ENCODE measurements at places on chromosomes 5 and 9.

- DNase-seq, result peak; percentile 64
Observed at GRCh38 chr9:6889868-6890267, 132.1 kb downstream of the KDM4C start.

DNA sequence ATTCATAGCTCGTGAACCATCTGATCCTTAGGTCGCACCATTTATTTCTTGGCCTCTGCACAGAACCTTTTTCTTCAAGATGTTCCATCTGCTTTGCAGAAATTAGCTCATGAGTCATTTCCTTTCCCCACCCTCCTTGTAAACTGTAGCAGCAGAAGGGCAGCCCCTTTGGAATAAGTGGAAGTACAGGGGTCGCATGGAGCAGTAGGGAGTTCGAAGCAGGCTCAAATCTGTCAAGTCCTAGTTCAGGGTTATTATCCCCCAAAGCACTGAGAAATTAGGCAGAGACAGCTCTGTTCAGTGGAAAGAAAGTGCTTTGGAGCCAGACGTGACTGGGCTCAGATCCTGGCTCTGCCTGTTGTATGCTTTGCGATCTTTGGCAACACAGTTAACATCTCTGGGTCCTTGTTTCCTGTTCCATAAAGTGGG is 84.2 kb downstream of the SGCD start:
- no peak for DNase-seq

DNA sequence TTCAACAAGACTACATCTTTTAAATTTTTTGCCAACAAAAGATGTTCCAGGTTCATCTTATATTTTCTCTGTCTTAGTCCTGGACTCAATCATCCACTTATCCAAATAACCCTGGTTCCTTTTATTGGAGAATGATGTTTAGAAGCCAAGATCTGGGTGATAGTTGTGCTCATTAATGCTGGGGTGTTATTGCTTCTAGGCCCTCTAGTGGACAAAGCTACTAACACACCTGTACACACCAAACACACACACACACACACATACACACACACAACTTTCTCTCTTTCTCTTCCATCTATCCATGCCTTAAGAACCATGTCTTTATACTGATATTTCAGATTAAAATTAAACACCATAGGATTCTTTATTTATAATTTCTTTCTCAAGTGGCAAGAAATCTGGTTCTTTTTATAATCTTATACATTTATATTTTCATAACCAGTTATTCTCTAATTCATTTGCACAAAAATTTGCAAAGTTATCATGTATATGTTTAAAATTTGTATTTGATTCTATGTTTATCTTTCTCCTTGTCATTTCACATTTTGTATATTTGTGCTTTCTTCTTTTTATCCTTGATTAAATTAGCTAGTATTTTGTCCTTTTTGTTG is 179.1 kb upstream of the SMIM23 start:
- DNase-seq, result no peak

GRCh38 chr5:91176288-91177016 is 206.7 kb downstream of the ARRDC3 start:
- no peak for DNase-seq

DNA sequence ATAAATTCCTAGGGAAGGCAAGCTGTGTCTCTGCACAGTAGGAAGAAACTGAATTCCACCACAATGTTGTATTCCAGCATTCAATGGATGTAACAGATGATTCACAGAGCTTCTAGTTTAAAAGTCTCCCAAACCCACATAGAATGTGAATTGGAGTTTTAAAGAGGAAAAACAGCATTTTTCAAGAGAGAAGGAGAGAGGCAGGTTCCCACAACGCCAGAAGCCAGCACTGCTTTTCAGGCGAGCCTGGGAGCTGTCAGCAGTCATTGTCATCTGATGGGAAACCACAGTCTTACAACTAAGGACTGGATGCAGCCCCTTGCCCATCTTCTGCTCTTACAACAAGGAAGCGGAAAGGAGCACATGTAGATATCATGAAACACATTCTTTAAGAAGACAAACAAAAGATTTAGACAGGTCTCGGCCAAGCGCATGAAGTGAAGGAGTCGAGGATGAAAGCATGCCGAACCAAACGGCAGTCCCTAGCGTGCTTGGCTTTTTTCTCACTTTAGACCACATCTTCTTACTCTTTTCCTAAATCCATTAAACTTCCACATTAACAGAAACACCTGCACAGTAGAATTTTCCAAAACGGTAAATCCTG is 638 bp downstream of the DIRAS2 start:
- DNase-seq, result no peak

DNA sequence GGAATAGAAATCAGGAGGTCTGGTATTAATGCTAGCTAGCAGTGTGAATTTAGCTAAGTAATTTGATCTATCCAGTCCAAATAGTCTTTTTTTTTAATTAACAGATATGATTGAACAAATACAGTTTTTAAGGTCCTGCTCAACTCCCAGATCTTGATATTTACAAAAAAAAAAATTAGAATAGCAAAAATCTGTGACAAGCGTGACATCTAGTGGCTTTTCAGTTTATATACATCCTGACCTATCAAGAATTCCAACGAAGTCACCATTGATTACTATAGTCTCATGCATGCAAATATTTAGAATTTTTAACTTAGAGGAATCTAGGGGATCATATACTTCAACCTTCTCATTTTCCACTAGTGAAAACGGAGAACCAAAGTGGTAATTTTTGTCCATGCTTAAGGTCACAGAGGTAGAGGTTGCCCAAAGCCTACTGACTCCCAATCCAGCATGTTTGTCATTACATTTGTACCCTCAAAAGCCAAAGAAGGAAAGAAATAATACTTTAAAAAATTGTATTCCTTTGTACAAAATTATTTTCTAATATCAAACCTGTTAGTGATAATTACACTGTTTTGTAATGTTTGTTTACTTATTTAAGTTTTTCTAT is 17.6 kb upstream of the TARS1 start:
- DNase-seq, result no peak

DNA sequence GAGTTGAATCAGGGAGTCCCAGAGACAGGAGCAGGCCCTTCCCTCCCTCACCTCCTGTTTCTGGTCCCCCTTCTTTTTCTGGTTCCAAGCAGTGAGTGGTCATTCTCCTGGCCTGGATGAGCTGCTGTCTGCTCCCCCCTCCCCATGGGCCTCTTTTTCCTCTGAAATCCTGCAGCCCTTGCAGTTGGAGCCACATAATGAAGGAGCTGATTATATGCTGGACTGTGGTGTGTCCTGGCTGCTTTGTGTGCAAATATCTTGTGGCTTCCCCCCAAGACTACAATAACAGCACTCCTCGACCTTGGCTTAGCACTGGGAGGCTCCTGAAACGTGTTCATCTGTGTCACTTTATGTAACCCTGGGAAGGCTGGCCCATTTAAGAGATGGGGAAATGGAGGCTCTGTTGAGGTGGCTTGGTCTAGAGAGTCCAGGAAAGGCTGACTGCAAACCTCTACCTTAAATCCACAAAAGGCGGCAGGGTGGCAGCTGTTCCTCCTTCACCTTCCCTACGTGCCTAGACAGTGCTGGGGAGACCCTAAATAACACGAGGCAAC is 69.2 kb downstream of the SH3PXD2B start:
- no peak for DNase-seq

GRCh38 chr9:21803649-21804048 is 1.2 kb downstream of the MTAP start:
- no peak for DNase-seq

DNA sequence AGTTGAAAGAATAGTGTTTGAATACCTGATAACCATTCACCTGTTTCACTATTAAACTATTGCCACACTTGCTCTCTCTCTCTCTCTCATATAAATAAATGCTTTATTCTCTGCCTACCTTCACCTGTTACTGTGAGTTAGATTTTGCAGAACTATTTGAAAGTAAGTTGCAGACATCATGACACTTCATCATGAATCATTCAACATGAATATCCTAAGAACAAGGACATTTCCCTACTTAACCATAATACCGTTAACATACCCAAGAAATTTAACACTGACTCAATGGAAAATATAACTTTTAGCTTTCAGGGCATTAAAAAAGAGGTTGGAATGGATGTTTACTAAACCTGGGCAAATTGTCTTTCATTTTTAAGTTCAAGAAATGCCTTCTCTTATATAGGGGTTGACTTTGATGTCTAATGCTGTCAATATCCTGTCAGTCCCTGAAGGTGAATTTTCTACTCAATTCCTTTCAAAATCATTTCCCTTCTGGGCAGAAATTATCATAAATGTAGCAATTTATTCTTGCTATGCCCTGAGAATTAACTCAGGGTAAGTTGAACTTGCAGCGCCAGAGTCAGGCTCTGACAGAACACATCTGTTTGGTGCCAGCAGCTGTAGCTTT is 582.6 kb upstream of the TLE4 start:
- DNase-seq, result no peak

GRCh38 chr5:167688341-167689130 is 602.9 kb upstream of the WWC1 start:
- DNase-seq, result no peak

DNA sequence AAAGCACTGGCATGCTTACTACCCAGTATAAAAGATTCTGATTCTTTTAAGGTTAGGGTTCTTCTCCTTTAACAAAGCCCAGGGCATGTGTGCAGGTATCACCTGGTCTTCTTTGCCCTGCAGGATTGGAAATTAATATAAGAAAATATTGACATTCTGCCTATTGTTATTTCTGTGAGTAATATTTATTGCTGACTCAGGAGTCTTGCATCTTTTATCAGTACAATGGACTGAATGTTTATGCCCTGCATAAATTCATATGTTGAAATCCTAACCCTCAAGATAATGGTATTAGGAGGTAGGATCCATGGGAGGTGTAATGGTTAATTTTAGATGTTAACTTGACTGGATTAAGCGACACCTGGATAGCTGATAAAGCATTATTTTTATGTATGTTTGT is 189.0 kb downstream of the LRRC70 start:
- no peak for DNase-seq

DNA sequence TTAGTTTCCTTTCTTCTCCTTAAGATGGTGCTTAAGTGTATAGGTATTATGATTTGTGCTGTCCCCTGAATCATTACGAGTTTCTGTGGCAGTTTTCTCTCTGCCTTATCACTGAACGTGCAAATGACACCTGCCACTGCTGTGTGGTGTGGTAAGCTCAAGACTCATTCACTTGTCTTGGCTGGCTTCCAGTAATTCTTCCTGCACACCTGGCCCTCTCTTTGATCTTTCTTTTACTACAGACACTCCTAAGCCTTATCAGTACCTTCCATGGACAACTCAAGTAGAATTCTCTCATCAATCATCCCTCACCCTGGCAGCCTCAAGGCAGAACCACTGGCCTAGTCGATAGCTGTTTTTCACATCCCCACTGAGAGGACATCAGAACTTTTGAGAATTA is 82.6 kb upstream of the ADAMTS19 start:
- no peak for DNase-seq

DNA sequence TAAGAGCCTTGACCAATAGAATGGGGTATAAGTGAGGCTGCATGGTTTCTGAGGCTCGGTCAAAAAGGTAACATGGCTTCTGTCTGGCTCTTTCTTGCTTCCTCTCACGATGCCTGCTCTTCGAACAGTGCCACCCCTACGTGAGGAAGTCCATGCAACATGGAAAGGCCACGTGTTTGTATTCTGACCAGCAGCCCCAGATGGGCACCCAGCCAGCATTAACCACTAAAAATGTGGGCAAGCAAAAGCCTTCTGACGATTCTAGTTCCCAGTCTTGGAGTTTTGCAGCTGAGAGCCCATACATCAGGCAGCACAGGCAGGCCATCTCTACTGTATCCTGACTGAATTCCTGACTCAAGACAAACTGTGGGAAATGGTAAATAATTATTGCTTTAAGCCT is 24.2 kb upstream of the NREP start:
- no peak for DNase-seq

GRCh38 chr5:42894057-42894456 is 82.4 kb upstream of the SELENOP start:
- no peak for DNase-seq

- DNase-seq, result no peak
Observed at GRCh38 chr5:139998837-139999236, 44.3 kb downstream of the NRG2 start.

- no peak for DNase-seq
Observed at GRCh38 chr5:141484641-141485311, at the start of gene PCDHGC4. TSS of gene PCDHGC4 (plus strand) at chr5:141485030. CDS start at chr5:141485174, 144 bp downstream.

DNA sequence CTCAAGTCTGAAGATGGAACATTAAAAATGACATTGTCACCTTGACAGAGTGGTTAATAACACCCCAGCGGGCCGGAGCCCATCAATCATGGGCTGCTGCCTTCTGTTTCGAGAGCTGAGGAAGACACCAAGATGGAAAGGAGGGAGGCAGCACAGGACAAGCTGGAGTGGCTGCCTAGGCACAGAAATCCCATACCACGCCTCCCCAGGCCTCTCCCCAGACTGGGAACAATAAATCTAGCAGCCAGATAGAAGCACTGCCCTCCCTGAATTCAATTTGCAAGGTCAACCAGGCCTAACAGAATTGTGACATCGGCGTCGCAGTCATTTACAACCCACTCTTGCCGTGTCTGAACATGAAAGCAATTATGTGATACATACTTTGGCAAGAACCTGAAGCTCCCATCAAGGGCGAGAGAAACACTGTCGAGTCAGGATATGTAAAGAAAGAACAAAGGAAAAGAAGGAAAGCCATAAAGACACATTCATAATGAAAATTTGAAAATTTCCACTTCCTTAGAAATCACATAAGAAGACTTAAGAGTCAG is 35.4 kb upstream of the ZNF354A start:
- no peak for DNase-seq

DNA sequence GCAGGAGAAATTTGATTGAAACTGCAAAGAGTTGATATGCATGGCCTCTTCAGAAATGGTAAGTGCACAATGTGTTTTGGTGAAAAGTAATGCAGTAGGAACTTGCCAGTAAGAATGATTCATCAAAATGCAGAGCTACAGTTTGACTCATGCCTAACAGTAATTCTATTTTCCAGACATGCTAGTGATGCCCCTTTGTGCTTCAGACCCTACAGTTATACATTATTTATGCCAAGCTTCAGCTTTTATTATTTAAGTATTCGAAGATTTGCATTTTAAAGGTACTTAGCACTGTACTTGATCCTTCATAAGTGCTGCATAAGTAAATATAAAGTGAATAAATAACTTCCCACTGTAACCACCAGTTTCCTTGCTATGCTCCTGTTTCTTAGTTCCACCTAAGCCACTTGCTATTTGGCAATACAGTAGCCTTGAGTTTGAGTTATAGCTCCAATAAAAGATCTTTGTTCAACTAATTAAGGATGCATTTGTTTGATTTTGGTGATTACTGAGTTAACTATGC is 3.6 kb upstream of the SPATA31E1 start:
- DNase-seq, result no peak

DNA sequence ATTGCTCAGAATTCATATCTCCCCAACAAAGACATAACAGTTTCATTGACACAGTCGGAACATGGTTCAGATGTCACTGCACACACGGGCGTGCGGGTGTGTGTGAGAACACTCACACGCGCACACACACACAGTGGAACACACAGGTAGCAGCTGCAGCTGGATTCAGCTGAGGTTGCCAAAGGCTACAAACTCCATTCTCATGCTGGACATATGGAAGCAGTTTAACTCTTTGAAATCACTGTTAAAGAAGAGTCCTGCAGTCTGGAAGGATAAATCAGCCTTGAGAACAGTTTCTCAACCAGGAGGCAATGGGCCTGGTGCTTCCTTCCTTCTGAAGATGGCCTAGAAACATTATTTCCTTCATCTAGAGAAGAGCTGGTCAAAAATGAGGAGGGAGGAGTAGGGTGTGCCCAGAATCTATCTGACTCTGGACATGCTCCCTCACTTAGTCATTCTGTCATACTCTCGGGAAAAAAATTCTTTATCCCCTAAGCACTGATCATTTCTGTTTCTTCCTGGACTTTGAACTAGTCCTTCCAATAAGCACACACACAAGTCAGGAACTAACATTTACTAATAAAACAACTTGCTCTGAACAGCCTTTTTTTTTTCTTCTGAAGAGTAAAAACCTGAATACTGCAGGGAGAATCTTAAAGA is 160.6 kb downstream of the ZDHHC21 start:
- no peak for DNase-seq
